ENCODE measurements at places on chromosomes 1 and 21.

DNA sequence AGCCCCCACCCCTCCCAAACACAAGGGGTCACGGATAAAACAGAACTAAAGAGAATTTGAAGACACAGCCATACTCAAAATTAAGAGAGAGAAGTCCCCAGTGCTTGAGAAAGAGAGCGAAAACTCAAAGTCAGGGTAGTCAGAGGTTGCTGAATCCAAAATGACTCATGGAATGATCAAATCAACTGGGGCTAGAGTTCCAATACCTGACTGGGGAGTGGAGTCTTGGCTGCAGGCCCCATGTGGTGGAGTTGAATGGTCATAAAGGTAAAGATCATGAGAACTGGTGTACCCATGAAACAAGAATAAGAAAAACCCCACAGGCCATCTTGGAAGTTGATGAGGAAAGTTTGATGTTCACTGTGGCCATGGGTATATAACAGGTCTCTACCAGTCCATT lies 84.5 kb upstream of the LRRN2 start:
- DNase-seq: no peak
- H3K27ac ChIP-seq: no peak overlapping the region
- H3K36me3 ChIP-seq: no peaks in the 10 kb centered on the region
- H3K27me3 ChIP-seq: peaks cover 17% of the 10 kb centered on the region
- no peak overlapping the region for H3K4me3 ChIP-seq

DNA sequence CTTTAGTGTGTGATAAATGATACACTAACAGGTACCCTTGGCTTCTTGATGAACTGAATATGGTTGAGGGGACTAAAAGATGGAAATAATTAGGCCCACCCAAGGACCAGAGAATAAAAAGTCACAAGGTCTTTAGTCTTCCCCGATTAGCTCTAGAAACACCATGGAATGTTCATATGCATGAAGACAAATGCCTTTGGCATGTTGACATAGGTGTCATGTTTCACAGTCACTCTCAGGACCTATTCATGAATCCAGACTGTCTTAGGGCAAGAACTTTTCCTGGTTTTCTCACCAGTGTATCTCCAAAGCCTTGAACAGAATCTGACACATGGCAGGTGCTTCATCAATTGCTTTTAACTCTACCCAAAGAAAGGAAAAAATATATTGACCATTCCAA lies 412.8 kb downstream of the AJAP1 start:
- H3K4me3 ChIP-seq: no peak overlapping the region
- no peak overlapping the region for H3K27ac ChIP-seq
- no peaks in the 10 kb centered on the region for H3K4me1 ChIP-seq
- no peak for DNase-seq
- peaks cover 12% of the 10 kb centered on the region for H3K27me3 ChIP-seq

GRCh38 chr1:62245201-62245600 lies 50.6 kb downstream of the L1TD1 start:
- DNase-seq: no peak
- H3K27me3 ChIP-seq: no peaks in the 10 kb centered on the region
- H3K4me1 ChIP-seq: no peaks in the 10 kb centered on the region
- H3K27ac ChIP-seq: no peak overlapping the region
- H3K4me3 ChIP-seq: no peak overlapping the region
- H3K36me3 ChIP-seq: no peaks in the 10 kb centered on the region

DNA sequence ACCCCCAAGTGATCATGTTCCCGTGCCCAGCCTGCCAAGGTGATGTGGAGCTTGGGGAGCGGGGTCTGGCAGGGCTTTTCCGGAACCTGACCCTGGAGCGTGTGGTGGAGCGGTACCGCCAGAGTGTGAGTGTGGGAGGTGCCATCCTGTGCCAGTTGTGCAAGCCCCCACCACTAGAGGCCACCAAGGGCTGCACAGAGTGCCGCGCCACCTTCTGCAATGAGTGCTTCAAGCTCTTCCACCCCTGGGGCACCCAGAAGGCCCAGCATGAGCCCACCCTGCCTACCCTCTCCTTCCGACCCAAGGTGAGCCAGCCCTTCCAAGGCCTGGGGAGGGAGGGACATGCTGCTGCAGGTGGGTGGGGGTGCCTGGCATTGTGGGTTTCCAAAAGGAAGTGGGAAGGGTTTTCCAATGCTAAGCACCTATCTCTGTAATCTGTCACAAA lies 2.3 kb downstream of the TRIM46 start:
- H3K4me3 ChIP-seq: peak overlapping the region; percentile 98
- DNase-seq: peak; percentile 65
- peaks cover 32% of the 10 kb centered on the region for H3K36me3 ChIP-seq
- H3K4me1 ChIP-seq: peaks cover 48% of the 10 kb centered on the region
- no peaks in the 10 kb centered on the region for H3K27me3 ChIP-seq

Measured in activated CD4-positive, alpha-beta T cell treated with anti-CD3 and anti-CD28 coated beads for 36 hours (primary cell).